Trophoblast cell (in vitro differentiated cells and primary cell): ENCODE measurements at places on chromosomes 3 and 15.
A peak's percentile ranks its signal among the peaks of the same experiment; 100 is the strongest.

DNA sequence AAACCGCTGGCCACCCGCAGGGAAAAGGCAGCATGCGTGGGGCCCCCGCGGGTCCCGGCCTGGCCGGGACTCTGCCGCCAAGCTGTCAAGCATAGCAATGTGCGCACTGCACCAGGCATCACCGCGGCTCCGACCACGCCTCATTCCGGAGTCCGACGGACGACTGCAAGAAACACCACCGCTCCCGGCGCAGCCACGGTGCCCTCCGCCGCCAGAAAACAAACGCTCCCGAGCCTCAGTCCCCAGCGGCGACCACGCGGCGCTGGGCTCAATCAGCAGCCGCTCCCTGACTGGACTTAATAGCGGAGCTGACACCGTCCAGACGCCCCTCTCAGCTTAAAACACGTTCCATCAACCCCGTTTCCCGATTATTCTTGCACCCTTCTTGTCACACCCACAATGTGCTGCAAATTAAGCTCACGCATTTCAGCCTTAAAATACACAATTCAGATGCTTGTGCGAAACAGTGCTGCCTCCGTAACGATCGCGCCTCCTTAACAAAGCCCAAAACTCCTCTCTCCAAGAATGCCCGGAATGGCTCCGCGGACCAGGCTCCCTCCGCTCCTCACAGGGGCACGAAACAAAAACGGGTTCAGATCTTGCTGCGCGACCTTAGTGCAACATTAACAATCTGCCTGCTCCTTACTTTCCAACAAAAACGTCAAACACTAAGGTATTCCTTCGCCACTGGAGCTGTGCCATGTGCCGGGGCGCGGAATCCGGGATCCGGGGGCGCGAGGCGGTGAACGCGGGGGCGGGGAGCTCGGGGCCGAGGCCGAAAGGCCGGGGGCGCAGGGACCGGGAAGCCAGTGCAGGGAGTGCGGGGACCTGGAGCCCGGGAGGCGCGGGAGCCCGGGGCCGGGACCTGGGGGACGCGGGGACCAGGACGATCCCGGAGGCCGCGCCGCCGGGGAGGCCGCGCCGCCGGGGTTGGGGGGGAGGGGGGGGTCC, 655 bp downstream of the CYFIP1 start:
- no peaks in the 10 kb centered on the region for H3K36me3 ChIP-seq
- peak overlapping the region; percentile 89 for H3K4me3 ChIP-seq
- H3K4me1 ChIP-seq = no peaks in the 10 kb centered on the region
- DNase-seq = peak; percentile 63

- peaks cover 4% of the 10 kb centered on the region for H3K4me1 ChIP-seq
- H3K4me3 ChIP-seq = no peak overlapping the region
- no peaks in the 10 kb centered on the region for H3K27me3 ChIP-seq
- H3K36me3 ChIP-seq = no peaks in the 10 kb centered on the region
Observed at GRCh38 chr3:194756791-194757325, 71.2 kb downstream of the FAM43A start.

GRCh38 chr3:69051756-69052471, at the start of gene TMF1:
Gene TMF1 (minus strand): TSS chr3:69052333. CDS start chr3:69052086, 247 bp downstream.
- H3K27me3 ChIP-seq = no peaks in the 10 kb centered on the region
- peak; percentile 100 for DNase-seq
- peak within 1 kb of the TSS; percentile 95 for H3K4me3 ChIP-seq
- no peaks in the 10 kb centered on the region for H3K4me1 ChIP-seq
- peaks cover 3% of the 10 kb centered on the region for H3K36me3 ChIP-seq
- peak within 1 kb of the TSS; percentile 59 for H3K27ac ChIP-seq

- H3K27ac ChIP-seq = no peak overlapping the region
- peaks cover 3% of the 10 kb centered on the region for H3K4me1 ChIP-seq
- no peaks in the 10 kb centered on the region for H3K27me3 ChIP-seq
- no peak overlapping the region for H3K4me3 ChIP-seq
- DNase-seq = no peak
Observed at GRCh38 chr3:119592861-119593260, 4.8 kb upstream of the PLA1A start.

- no peaks in the 10 kb centered on the region for H3K4me1 ChIP-seq
- DNase-seq = no peak
- H3K36me3 ChIP-seq = no peaks in the 10 kb centered on the region
Observed at GRCh38 chr3:70832834-70833205, 520.4 kb upstream of the MDFIC2 start.

DNA sequence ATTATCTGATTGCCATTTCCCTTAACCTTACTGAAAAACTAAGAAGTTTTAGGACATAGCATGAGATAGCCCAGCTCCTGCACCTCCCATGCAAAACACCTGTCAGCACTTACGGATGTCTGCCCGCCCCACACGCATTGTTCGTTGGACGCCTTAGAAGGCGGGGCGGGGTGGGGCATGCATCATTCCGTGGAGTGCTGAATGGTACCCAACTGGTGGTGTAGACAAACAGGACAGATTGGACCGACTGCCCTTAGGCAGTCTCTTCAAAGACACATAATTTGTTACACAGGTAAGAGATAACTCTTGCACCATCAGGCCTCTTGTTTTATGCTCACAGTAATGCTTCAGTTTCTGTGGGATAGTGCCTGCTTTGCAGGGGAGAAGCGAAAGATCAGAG, 93.8 kb downstream of the SMAD6 start:
- DNase-seq = peak; percentile 94
- no peak overlapping the region for H3K4me3 ChIP-seq
- no peaks in the 10 kb centered on the region for H3K36me3 ChIP-seq
- H3K27ac ChIP-seq = no peak overlapping the region
- H3K27me3 ChIP-seq = no peaks in the 10 kb centered on the region

DNA sequence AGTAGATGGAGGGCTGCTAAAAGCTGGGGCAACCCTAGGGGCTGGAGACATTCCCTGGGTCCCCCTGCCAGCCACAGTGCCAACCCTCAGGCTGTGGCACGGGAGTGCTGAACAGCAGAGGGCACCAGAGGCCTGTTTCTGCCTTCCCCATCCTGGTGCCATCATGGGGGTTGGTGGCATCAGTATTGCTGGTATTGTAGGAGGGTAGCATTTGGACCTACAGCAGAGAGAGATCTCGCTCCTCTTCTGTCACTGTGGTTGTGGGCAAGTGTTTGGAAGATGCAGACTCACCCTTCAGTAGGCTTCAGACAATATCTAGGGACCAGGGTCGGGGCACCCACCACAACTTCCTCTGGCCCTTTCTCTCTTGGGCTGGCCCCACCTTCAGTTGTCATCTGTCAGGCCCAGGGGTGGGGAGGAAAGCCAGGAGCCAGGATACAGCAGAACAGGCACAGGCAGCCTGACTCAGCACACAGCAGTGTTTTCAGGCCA, 123.5 kb downstream of the RPLP1 start:
- H3K4me1 ChIP-seq = peaks cover 3% of the 10 kb centered on the region
- no peak overlapping the region for H3K4me3 ChIP-seq
- H3K36me3 ChIP-seq = no peaks in the 10 kb centered on the region
- no peaks in the 10 kb centered on the region for H3K27me3 ChIP-seq

- no peak overlapping the region for H3K4me3 ChIP-seq
- no peak for DNase-seq
- H3K4me1 ChIP-seq = peaks cover 9% of the 10 kb centered on the region
- no peak overlapping the region for H3K27ac ChIP-seq
Observed at GRCh38 chr3:48445277-48445882, 1.2 kb upstream of the ATRIP start.

- H3K4me3 ChIP-seq = no peak overlapping the region
- H3K27me3 ChIP-seq = no peaks in the 10 kb centered on the region
- no peaks in the 10 kb centered on the region for H3K4me1 ChIP-seq
- H3K36me3 ChIP-seq = no peaks in the 10 kb centered on the region
- DNase-seq = peak; percentile 85
Observed at GRCh38 chr3:23804441-23805209, 1.1 kb upstream of the UBE2E1 start.
